ENCODE measurements at places on chromosomes 4 and X.

- no peak for DNase-seq
Observed at GRCh38 chr4:91085961-91086360, 958.8 kb downstream of the CCSER1 start.

- peak; percentile 53 for DNase-seq
Observed at GRCh38 chrX:45506149-45506730, 305.6 kb upstream of the DIPK2B start.

GRCh38 chr4:113636877-113637276 lies 124.7 kb downstream of the CAMK2D start:
- DNase-seq, result peak; percentile 83

- DNase-seq, result peak; percentile 64
Observed at GRCh38 chr4:143337600-143338287, 1.1 kb downstream of the GAB1 start.

- DNase-seq, result peak; percentile 87
Observed at GRCh38 chr4:166941629-166942028, 292.7 kb downstream of the SPOCK3 start.

Measured in M059J (cell line).